ENCODE measurements at places on chromosomes 16 and 17.

GRCh38 chr16:69351309-69352027, at the start of gene TMED6:
Gene TMED6 (minus strand): TSS chr16:69351786. CDS start chr16:69351753, 33 bp downstream.
- DNase-seq, result no peak

DNA sequence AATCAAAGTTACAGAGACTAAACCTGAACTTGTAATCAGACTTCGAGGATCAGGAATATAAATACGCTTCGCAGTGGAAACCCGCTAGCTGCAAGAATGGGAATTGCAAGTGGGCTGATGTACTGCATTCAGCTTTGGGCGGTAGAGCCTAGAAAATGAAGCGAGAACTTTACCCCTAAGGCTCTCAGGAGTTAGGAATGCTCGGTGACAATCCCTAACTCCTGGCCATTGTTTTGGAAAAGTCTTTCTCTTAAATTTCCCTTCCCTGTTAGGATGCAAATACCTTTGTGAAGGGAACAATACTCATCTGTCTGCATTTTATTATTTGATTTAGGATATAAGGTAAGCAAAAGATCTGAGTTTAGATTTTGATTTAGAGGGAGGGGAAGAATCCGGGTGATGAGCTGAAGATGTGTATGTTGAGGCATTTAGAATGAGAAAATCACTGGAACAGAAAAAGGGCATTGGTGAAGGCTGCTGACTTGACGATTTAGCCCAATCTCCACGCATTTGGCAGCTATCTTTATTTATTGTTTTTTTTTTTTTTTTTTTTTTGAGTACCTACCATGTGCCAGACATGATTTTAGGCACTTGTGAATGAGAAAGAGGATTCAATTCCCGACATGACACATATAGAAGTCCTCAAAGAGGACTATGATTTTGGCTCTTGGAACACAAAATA, 2.2 kb upstream of the TOX3 start:
- no peak for DNase-seq

GRCh38 chr17:71935341-71935740, 185.5 kb upstream of the SOX9 start:
- DNase-seq, result no peak

GRCh38 chr16:25716186-25716585, 24.4 kb downstream of the HS3ST4 start:
- no peak for DNase-seq

- DNase-seq, result no peak
Observed at GRCh38 chr16:87466975-87467501, 25.8 kb downstream of the ZCCHC14 start.

DNA sequence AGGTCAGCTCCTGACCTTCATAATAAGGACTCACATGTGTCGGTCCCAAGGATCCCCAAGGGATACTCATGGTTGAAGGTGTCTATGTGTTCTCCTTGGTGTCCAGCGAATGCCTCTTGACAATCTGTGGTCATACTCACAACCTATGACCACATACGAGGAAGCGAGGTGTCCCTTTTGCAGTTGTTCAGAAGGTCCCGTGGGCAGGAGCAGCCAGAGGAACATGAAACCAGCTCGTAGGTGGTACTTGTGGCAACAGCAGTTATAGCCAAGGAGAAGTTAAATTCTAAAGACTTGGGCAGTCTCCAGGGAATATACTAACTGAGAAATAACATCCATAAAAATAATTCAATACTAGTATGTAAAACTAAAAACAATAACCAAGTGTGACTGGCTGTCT, 685.3 kb downstream of the WWOX start:
- DNase-seq, result no peak

GRCh38 chr16:9008601-9009260, 45.0 kb upstream of the USP7 start:
- no peak for DNase-seq

DNA sequence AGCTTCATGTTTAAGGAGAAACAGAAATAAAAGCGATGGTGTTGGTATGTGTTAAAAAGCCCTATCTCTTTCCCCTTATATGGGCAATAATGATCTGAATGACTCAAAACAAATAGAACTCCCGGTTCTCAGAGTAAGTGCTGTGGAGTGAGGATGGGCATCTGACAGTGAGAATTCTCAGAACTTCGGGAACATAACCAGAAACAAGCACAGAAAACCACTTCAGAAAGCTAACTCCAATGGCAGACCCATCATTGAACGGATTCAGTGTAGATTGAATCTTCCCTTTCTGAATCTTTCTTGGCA, 67.2 kb downstream of the CDH8 start:
- no peak for DNase-seq

- DNase-seq, result peak; percentile 94
Observed at GRCh38 chr16:85048921-85049562, 21.4 kb downstream of the KIAA0513 start.

DNA sequence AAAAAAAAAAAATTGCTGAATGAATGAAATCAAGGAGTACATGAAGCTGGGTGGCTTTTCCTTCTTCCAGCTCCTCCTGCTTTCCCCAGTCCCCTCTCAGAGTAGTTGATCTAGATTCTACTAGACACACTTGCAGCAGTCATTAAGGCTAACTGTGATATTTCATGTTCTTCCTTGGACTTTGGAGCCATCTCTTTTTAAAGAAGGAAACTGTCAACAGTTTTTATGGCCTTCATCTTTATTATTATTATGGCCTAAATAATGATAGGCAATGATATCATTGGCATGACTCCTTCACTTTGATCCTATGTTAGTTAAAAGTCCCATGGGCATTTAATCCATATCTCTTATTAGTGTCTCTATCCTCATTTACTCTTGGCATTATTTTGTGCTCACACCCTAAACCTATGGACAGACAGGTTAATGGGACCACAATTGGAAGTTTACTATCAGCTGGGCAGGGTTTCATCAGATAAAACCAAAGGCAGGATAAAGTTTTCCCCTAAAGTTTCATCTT, 9.7 kb downstream of the C17orf78 start:
- DNase-seq, result no peak

DNA sequence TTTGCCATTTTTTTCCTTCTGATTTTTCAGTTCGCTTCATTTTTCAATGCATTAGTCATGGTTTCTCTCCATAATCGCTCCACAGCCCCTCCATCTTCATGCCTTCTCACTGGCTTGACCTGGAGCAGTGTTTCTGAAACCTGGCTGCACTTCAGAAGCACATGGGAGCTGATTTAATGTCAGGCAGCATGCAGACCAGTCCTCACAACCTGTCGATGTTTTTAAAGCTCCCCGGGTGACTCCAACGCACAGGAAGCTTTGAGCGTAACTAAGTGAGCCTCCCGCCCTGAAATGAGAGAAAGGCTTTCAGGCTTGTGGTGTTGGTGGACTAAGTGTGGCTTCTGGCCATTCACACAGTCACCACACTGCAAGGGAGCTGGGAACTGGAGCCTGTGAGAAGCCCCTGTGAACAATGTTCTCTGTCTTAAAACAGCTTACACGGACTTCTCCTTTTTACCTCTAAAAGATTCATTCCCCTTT, 16.8 kb upstream of the DRG2 start:
- no peak for DNase-seq

DNA sequence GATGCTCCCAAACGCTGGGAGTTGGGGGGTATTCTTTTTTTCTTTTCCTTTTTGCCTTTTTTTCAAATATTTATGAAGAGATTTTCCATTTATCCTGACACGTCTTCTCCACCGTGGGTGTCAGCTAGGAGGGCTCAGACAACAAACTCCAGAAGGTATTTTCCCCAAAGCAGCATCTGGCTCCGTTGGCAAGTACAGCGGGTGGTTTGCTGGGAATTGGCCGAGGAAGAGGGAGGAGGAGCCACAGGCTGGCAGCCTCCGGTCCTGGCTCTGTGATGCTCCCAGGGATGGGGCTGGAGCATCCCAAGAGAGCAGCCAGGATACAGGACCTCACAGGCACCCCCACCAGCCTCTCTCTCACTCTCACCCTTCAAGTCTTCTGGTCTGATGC, 10.9 kb upstream of the CACNG4 start:
- DNase-seq, result peak; percentile 3

DNA sequence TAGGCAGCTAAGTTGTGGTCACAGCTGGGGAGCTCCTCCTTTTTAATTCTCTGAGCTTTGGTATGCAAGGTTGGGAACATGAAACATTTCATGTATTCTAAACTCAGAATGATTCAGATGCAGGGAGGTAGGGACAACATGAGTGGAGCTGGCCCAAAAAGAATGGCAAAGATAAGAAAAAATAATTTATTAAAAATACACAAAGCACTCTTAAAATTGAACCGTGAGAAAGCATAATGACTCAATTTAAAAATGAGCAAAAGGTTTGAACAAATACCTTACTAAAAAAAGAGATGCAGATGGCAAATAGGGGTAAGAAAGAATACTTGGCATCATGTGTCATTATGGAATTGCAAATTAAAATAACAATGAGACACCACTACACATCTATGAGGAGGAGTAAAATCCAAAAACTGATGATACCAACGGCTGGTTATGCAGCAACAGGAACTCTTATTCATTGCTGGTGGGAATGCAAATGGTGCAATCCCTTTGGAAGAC, 175.6 kb upstream of the IRX3 start:
- DNase-seq, result no peak
